Activated B cell treated with CpG ODN at 0.5 μM for 24 hours (primary cell): ENCODE measurements at places on chromosomes 1 and 21.

GRCh38 chr1:246095443-246095842, 411.6 kb downstream of the SMYD3 start:
- no peak for DNase-seq

DNA sequence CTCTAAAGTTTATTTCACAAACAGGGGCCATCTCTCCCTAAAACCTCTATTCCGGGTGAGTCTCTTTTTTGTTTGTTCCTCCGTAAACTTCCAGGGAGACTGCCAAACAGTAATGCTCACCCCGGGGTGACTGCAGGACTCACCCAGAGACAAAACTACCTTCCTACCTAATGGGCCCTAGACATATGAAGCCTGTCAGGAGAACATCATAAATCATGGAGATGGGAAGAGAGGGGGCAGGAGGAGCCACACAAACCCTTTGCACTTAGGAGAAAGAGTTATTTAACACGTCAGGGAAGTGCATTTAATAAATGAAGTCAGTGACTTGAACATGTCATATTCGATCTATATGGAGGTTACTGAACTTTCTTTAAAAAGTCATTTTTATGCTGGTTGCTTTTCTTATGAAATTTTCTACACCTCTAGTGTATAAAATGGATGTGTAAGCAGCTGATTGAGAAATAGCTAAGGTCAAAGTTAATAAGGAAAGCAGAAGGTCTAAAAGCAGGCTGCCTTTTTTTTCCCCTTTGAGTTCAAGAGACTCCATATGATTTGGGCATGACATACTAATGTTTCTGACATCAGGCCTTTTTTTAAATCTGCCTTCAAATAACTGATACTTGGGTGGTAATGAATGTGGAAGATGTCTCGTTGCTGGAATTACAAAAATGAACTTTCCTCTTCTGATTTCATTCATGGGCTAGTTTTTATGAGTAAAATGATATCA, 286.9 kb upstream of the USP25 start:
- no peak for DNase-seq

GRCh38 chr1:223473601-223474344, 80.6 kb downstream of the CCDC185 start:
- no peak for DNase-seq

GRCh38 chr1:10802944-10803715, 6.7 kb upstream of the CASZ1 start:
- no peak for DNase-seq

DNA sequence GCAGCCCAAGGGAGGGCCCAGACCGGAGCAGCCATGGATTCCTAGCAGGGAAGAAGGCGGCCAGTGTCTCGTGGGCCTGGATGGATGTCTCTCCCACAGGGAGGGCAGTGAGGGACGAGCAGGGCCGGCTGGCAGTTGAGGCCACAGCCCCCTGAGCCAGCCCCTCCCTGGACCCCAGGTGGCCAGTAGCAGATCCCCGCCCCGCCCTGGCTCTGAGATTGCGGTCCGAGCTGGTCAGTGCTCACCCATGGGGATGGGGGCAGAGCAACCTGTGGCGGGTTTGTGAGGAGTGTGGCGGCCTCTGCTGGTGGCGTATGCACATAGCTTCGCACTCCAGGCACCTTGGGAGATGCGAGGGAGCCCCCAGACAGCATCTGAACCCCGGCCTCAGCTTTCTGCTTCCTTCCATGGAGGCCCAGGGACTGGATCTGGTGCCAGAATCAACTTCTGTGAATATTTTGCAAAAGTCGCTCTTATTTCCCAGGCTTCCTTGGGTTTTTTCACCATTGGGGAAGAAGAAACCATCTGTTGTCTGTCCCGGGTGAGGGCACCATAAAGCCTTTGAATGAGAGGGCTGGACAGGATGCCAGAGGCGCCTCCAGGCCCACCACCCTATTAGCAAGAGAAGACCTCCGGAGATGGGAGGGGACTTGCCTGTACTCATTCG, 8.4 kb upstream of the KCNN3 start:
- peak; percentile 64 for DNase-seq

DNA sequence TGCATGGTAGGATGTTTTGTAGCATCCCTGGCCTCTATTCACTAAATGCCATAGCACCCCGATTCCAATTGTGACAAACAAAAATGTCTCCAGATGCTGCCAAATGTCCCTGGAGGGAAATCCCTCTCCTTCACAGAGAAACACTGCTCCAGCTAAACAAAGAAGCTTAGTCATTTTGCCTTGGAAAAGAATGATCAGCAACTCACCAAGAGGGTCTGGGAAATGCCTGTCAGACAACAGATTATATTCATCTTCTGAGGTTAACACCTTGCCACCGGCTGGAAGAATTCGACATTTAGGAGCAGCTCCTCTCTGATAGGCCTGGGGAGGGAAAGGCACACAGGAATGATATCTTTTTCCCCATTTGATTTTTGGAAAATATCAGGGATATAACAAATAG, 84.4 kb downstream of the NIBAN1 start:
- DNase-seq: no peak

- DNase-seq: no peak
Measured at GRCh38 chr1:233459470-233459945, 132.0 kb downstream of the MAP3K21 start.

- DNase-seq: no peak
Measured at GRCh38 chr1:245092638-245092976, 62.2 kb upstream of the KIF26B start.

DNA sequence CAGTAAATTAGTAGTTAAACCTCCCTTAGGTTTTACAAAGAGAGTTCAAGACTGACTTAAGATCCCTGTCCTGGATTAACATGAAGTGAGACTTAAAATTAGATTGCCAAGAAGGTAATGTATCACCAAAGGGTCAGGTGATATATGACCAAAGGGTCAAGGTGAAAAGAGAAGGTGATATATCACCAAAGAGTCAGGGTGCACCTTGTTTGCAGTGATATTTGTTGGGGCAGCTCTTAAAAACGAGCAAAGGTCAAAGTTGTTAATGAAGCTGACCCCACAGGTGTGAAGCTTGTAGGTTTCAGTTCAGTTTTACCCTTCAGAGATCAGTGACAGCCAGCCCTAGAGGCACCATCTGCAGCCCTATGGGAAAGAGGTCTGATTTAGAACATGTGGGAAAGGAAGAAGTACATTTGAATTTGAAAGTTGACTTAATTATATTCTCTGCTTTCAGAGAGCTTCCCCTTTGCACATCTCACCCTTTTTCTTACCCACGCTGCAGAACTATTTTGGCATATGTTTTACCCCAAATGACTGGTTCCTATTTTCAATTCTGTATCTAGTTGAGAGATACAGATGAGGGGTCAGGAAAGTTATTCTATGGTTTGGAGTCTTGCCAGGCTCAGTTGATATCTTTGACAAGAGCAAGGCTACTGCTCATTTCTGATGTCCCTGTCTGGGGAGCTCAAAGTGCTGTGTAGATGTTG, 170.8 kb downstream of the S1PR1 start:
- DNase-seq: no peak

DNA sequence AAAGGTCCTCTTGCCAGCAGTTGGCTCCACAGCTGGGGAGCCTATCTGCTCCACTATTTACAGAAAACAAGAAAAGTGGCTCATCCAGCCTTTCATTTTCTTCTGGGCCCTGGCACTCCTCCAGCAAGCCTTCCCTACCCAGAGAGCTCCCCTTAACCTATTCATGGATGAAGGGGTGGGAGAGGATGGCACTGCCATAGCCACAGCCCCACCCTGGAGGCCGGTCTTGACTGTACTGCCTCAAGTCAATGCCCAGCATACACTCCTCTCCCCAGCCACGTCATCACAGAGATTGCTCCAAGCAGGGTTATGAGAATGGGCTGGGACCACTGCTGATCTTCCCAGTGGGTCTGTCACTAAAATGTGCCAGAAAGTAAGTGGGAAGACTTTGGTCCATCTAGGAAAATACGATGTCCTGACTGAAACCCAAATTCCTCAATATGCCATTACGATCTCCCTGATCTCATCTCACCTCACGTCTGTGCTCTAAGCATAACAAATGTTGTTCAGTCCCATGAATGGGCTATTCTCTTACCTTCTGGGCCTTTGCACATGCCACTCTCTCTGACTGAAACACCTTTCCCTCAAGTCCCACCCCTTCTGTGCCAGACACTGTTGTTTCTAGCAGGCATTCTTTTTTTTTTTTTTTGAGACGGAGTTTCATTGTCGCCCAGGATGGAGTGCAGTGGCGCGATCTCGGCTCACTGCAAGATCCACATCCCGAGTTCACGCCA, 21.4 kb upstream of the PTAFR start:
- DNase-seq: no peak

GRCh38 chr1:22159891-22160290, 17.0 kb upstream of the WNT4 start:
- DNase-seq: no peak

GRCh38 chr1:59556802-59557548, 257.8 kb upstream of the HOOK1 start:
- no peak for DNase-seq

DNA sequence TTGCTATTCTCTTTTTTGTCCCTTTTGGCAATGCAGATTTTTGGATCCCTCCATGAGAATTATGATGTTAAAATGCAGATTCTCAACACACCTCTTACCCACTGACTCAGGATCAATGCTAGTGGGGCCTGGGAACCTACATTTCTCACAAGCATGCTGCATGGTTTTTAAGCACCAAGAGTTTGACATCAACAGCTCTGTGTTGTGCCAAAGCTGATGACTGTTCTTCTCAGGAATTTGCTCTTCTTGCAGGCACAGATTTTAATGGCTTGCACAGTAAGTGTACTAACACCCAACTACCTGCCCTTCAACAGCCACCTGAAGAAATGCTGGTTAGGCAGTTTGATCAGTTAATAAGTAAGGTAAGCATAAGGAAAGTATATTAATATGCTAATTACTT, 468.7 kb downstream of the PTBP2 start:
- DNase-seq: no peak

DNA sequence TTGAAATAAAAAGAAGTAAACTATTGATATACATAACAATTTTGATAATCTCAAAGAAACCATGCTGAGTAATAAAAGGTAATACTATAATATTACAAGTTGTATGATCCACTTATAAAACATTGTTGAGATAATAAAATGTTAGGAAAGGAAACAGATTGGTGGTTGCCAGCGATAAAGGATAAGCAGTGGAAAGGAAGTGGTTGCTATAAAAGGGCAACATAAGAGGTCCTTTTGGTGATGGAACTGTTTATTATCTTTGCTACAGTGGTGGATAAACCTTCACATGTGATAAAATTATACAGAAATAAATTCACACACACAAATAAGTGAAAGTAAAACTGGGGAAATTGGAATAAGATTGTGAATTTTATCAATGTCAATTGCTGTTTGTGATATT, 15.1 kb downstream of the OR6F1 start:
- DNase-seq: no peak

DNA sequence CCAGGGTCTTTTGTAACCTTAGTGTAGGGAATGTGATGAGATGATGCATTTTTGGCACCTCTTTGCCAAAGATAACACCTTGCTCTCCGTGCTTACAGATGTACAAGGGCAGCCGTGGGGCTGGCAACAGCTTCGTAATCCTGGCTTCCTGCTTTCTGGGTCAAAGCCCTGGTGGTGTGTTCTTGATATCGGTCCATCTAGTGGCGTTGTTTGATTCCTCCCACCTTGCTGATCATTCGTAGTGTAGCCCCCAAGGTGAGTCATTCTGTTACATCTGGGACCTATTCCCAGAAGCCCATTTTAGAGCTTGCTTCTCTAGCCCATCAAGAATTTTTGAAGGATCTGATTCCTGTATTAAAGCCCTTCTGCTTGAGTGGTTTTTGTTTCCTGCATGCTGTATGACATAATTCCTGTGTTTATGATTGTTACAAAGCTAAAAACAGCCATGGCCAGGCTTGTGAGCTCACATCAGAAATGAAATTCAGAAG, 7.0 kb upstream of the CCT8 start:
- no peak for DNase-seq

DNA sequence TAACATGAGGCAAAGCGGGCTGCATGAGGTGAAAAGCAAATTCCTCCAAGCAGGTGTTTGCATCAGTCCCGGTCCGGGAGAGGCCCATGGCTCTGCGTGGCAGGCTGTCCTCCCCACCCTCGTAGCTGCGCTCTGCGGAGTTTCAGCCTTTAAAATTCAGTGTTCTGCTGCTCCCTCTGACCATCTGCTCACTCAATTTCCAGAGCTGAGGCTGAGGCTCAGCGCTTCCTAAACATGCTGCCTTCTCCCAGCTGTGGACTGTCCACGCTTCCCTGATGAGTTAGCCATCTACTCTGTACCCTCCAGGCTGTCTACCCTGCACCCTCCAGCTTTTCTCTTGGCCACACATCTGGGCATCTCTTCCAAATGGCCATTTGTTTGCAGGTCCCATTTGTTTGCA, 87.7 kb downstream of the KCNJ6 start:
- no peak for DNase-seq

DNA sequence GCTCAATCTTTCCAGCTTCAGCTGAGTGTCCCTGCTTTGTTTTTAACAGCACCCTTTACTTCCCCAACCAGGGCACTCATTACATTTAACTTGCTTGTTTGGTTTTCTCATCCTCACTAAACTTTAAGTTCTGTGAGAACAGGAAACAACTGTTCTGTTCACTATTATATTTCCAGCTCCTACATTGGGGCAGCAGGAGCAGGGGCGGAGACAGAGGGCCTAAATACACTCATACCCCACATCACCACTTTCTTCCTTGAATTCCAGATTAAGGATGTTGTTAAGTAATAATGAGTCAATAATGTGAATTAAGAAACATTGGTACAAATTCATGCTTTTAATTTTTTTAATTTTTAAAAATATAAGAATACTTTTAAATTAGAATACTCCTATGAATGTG, 6.0 kb downstream of the DRAM2 start:
- no peak for DNase-seq

DNA sequence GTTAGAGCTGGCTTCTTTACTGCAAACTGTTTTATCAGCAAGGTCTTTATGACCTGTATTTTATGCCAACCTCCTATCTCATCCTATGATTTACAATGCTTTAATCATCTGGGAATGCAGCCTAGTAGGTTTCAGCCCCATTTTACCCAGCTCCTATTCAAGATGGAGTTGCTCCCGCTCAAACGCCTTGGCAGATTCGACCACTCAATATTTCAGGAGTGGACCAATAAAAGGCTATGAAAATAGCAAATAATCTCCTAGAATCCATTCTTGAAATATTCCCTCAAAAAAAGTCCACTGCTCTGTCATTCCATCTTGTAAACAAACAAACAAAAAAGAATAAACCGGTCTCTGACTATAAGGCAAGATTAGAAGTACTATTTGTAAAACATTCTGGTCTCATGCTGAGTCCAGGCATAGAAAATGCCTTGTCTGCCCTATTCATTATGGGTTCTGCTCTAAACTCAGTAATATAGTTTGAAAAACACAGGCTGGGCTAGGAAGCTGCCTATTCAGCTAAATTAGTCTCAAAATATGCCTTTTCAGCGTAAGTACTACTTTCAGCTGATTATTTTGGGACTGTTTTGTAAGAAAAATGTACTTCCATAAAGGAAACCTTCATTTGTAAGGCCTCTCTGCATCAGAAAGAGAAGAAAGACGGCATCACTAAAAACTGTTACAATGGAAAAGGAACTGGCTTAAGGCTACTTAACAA, 53.0 kb downstream of the TBX19 start:
- DNase-seq: no peak

DNA sequence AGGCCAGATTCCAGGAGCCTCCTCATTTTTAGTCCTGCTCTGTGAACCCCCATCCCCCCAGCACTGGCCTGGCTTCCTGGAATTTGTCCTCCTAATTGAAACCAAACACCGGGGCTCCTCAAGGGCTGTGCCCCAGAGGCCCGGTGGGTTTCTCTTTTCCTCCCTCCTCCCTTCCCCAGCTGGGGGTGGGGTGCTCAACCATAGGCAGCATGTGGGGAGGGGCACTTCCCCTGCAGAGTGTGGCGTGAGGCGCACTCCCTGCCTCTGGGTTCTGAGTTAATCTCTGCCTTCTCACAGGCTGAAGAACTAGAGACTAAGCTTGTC, 67.5 kb upstream of the ACOT11 start:
- no peak for DNase-seq

- no peak for DNase-seq
Measured at GRCh38 chr21:31374395-31374794, 30.3 kb upstream of the TIAM1 start.
